Right renal cortex interstitium (tissue), 3 donors: ENCODE measurements at places on chromosomes 3 and 15.

GRCh38 chr3:15645740-15646501 lies 44.4 kb downstream of the BTD start:
- no peak for DNase-seq

DNA sequence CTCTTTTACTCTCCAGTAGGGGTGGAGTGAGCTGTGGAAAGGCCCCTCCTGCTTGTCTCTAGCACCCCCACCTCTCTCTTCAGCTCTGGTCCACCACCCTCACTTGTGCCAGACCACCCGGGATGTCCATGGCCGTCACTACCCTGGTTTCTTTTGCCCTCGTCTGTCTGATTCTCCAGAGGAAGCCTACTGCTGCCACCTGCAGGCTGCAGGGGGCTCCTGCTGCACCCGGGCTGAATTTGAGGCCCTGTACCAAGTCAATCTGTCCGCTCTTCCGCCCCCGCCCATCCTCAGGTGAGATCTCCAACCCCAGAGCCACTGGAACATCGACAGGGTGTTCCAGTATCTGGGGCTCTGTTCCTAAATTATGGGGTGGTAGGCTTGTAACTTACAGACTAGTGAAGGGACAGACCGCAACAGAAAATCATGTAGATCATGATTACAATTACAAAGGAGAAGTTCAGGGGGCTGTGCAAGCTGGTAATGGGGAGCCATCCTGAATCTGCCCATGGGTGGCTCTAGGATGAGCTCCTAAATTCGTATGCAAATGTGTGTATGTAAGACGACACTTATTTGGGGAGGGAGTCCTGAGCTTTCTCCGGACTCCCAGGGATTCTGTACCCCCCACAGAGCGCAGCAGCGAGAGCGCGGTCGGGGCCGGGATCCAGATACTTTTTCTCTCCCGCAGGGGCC lies 683 bp upstream of the UNC45A start:
- peak; percentile 68 for DNase-seq

DNA sequence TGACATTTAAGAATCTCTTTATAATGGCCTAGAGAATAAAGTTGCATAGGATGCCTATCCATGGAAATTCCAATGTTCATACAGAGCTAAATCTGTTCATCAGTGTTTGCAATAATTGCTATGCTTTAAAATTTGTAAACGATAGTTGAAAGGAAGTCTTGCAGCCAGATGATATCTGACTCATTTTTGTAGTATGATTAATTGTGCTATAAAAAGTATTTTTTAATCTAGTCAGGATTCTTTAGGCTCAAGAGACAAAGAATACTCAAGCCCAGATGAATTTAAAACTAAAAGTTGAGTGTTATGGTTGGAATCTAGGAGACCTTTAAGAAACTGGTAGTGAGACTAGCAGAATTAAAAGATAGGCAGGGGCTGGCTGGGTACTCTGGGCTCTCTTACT lies 50.5 kb downstream of the SUCNR1 start:
- DNase-seq = no peak

DNA sequence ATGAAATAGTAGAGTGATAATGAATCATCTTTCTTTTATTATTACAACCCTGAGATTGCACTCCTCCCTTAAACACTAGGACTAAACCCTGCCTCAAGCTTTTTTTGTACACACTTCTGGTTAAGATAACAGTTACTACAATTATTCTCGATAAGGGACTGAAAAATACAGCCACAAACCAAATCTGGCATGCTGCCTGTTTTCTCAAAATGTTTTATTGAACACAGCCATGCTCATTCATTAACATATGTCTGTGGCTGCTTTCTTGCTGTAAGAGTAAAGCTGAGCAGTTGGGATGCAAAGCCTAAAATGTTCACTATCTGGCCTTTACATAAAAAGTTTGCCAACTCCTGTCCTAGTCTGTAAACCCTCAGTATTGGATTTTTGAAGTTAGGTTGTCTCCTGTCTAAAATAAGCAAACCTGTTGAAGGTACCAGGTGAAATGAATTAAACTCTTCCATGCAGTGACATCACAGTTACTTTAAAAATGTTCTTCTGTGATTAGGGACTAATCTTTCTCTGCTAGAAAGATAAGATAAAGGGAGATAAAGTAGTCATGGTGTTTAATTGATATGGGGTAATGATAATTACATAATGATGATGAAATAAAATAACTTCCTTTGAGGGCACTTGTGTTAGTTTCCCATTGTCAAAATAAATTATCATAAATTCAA lies 218.2 kb downstream of the STXBP5L start:
- no peak for DNase-seq

DNA sequence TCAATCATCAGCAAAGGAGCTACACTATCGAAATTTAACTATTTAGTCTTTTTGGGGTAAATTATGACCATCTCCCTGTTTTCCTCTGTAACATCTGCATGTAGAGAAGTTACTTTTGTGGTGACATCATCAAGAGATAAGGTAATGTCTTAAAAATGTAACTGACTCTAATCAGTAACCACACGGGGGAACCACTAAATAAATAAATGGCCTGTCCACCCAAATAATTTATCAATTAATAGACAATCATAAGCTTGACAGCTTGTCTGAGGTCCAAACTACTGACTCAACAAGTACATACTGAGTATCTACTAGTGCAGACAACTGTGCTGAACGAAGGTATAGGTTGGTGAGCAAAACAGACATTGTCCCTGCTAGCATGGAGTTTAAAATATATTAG lies 219.3 kb downstream of the SLC9A9 start:
- no peak for DNase-seq

DNA sequence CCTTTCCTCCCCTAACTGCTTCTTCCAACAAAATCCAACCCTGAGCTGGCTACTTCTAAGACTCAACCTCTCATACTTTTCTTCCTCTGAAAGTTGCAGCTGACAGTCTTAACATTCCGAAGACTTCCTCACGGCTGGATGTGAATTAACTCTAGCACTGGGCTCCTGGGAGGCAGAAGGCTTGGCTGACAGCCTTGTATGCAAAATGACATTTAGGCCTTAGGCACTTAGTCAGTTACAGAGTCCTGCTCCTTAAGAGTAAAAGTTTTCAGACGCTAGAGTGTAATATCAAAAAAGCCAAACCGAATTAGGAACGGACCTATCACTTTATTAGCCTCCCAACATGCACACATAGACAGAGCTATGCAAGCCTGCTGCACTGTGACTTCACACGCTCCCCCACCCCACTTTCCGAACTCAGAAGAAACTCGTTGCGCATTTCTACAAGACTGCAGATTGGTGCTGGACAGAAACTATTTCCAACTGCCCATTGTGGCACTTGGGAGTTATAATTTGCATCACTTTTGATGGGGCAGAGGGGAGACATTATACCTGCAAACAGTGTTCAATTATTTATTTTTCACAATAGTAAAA lies 15.5 kb upstream of the ANXA2 start:
- DNase-seq = no peak

- DNase-seq = no peak
Observed at GRCh38 chr3:14199641-14200040, 21.0 kb downstream of the LSM3 start.

DNA sequence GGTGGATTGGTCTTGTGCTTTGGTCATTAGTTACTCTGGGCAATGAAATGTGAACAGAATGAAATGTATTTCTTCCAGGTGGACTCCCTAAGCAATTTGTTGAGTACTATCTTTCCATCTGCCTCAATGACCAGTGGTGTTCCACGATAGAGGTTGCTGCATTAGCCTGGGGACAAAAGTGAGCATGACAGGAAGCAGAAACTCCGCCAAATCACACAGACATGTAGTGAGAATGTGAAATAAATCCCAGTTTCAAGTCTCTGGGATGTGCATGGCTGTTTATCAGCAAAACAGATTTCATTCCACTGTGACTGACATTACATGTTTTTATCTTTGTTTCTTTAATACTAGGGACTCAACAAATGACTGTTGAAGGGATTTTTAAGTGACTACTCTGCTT lies 63.3 kb upstream of the DCBLD2 start:
- no peak for DNase-seq

DNA sequence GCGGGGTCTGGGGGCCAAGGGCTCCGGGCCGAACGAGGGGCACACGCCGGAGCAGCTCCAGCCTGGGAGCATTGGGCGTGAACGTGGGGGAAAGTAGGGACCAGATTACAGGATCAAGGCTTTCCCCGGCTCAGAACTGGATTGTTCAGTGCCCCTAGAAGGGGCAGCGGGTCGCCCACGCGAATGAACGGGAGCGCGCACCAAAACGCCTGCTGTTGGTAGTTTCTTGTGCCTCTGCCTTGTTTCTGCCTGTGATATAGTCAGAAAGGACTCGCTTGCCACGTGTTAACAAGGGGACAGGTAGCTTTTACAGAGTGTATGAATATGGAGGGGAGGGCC lies 1.1 kb downstream of the CASR start:
- DNase-seq = no peak

DNA sequence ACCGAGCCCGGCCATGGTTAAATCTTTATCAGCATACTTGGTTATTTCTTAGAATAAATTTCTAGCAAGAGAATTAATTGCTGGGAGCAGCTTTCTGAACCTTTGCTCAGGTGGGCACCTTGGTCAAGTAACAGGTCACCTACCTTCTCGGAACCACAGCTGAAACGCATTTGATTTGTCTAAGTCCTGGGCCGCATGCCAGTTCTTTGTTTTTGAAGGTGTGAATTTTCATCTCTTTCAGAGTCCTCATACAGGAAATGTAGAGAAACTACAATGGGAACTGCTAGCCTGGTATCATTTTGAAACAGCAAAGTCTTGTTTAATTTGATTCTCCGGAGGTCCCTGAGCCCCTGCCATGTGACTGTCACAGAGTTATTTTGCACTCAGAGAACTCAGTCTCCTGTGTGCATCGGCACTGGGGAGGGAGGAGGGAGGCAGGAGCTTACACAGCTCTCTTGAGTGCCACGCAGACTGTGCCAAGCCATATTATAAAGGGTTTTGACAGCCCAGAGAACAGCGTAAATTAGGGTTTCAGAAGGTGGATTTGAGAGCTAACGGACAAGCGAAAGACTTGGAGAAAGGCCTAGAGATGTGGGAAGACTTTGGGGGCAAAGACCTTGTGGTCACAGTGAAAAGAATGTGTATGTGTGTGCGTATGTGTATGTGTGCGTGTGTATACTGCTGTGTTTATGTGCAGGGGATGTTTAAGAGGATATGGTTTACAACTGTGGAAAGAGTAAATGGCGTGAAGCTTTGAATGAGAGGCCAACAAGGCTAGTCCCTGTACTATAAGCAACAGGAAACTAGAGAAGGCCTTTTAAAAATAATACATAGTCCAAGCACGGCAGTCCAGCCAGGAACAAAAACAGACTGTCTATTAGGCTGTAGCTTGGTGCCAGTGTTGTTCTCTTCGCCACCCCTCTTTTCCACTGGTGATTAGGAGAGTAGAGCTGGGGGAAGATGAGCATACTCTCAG lies 61.8 kb upstream of the ATP13A3 start:
- no peak for DNase-seq

- DNase-seq = no peak
Observed at GRCh38 chr3:171354706-171355582, 105.3 kb downstream of the TNIK start.

- no peak for DNase-seq
Observed at GRCh38 chr15:39153058-39153714, 427.7 kb upstream of the THBS1 start.

DNA sequence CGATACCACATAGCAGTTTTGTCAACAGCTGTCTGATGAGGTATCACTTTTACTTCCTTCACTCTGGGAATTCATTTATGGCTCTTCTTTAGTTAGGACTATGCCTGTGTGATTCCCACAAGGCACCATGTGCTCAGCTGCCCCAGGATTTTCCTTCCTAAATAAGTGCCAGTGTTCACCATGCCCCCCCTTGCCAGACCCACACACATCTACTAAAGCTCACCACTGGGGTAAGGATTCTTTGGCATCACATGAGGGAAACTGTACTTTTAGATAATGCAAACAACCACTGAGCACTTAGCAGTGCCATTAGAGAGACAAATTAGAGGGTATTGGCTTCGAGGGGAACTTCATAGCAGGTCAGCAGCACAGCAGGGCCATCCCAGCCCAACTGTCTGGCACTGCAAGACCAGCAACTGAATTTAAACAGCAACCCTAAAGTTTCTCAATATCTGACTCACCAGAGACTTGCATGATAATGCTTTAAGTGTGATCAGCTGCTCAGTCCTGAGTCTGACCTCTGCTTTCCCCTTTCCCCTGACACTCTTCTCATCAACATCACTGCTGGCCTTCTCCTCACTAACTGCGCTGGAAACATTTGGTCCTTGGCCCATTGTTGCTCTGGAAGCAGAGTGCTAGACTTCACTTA lies 114.3 kb downstream of the STAC start:
- DNase-seq = no peak

GRCh38 chr15:38890194-38890593 lies 325.6 kb upstream of the RASGRP1 start:
- DNase-seq = no peak

GRCh38 chr3:51176923-51177322 lies 208.2 kb upstream of the MANF start:
- no peak for DNase-seq

DNA sequence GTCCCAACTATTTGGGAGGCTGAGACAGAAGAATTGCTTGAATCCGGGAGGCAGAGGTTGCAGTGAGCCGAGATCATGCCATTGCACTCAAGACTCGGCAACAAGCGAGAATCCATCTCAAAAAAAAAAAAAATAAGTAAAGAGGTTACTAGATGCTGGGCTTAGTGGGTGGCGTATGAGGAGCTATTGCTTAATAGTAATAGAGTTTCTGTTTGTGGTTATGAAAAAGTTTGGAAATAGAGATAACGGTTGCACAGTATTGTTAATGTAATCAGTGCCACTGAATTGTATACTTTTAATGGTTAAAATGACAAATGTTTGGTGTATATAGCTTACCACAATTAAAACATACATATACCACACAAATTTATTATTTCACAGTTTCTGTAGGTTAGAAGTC lies 14.7 kb upstream of the HHATL start:
- no peak for DNase-seq

DNA sequence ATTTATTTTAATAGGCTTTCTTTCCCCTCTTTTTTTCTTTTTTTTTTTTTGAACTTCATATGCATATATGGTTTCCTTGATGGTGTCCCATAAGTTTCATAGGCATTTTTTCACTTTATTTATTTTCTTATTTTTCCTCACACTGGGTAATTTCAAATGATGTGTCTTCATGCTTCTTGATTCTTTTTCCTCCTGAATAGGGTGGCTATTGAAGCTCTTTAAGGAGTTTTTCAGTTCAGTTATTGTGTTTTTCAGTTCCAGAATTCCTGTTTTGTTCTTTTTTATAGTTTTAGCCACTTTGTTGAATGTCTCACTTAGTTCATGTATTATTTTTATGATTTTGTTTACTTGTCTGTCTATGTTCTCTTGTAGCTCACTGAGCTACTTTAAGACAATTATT lies 273.2 kb downstream of the NFKBIZ start:
- DNase-seq = no peak

GRCh38 chr15:34243226-34243625 lies 18.4 kb downstream of the EMC4 start:
- DNase-seq = no peak
